ENCODE measurements at places on chromosomes 4 and X.

- DNase-seq, result no peak
Observed at GRCh38 chr4:133588306-133588705, 439.2 kb downstream of the PCDH10 start.

GRCh38 chr4:56134266-56134665 lies 185.5 kb downstream of the CEP135 start:
- DNase-seq, result no peak

- no peak for DNase-seq
Observed at GRCh38 chrX:2464677-2465166, 36.1 kb downstream of the DHRSX start.

GRCh38 chrX:112808651-112809195 lies 31.9 kb downstream of the AMOT start:
- DNase-seq, result no peak

DNA sequence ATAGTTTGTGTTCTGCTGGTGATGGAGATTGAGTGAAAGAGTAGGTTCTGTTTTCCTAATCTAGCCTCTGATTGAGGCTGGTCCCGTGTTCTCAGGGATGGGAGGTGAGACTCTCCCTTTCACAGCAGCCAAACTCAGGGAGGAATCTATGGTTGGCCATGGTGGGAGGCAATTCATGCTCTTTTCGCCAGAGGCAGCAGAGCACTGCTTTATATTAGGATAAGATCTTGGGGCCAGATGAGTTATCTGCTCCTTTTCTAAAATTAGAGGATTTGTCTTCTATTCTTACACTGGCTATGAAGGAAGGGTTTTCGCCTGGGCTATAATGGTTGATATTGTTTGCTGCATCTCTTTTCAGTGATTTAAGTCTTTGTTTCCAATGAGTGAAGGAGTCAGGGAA lies 63.9 kb upstream of the NLGN4X start:
- no peak for DNase-seq

- peak; percentile 51 for DNase-seq
Observed at GRCh38 chr4:7787681-7788141, 151.9 kb downstream of the AFAP1 start.

- no peak for DNase-seq
Observed at GRCh38 chrX:123422875-123423274, 238.8 kb downstream of the GRIA3 start.

GRCh38 chr4:154313004-154313585 lies 178.5 kb downstream of the DCHS2 start:
- DNase-seq, result no peak

DNA sequence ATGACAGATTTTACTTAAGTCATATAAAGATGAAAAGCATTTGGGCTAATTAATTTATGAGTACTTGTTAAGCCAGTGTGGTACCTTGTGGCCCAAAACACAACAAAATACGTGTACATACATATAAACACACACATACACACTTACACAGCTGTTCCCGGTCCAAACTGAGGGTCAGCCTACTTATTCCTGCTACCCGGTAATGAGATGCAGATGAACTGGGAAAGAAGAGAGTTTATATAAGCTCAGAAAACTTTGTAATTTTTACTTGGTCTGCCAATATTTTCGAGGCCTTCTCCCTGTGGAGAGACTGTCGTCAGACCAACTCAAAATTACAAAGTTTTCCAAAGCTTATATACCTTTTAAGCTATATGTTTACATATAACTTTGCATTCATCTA lies 25.8 kb upstream of the PBDC1 start:
- DNase-seq, result no peak

DNA sequence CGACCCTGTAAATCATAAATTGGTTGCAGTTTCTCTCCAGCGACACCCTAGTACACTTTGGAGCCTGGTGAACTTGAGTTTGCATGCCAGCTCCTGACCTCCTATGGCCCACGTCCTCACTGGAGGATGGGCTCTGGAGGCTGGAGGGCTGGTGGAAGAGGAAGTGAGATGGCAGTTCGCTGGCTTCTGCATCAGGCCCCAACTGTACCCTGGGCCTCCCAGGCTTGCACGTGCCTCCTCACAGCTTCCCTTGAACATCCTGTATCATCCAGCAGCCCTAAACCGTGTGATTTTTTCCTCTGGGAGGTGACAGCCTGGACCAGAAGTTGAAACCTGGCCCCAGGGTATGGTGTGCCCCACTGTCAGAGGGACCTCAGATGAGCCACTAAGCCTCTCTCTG lies 78.5 kb downstream of the HTRA3 start:
- DNase-seq, result peak; percentile 21

DNA sequence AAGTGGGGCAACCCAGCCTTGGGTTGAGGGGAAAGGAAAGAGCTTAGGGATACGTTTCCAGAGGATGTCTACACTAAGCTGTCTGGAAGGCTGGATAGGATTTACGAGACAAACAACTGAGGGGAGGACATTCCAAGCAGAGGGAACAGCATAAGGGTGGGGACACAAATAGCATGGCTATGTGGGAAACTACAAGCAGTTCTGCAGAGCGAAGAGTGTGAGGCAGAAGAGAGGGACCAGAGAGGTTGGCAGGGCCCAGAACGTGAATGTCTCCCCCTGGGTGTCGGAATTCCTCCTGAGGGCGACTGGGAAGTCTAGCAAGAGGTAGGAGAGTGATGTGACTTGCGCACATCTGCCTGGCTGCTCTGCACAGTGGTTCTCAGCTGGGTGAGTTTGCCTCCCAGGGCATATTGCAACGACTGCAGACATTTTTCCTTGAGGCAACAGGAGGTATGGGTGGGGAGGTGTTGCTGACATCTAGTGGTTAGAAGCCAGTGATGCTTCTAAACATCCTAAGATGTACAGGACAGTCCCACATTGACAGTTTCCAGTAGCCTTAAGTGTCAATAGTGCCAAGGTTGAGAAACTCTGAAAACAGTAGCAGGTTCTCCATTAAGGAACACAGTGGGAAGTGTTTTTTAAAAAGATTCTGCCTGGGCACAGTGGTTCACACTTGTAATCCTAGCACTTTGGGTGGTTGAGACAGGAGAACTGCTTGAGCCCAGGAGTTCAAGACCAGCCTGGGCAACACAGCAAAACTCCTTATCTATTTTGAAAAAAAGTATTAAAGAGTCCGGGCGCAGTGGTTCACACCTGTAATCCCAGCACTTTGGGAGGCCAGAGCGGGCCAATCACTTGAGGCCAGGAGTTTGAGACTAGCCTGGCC lies 9.2 kb downstream of the NDUFA1 start:
- peak; percentile 62 for DNase-seq

GRCh38 chr4:127188847-127189246 lies 443.9 kb upstream of the INTU start:
- DNase-seq, result no peak

DNA sequence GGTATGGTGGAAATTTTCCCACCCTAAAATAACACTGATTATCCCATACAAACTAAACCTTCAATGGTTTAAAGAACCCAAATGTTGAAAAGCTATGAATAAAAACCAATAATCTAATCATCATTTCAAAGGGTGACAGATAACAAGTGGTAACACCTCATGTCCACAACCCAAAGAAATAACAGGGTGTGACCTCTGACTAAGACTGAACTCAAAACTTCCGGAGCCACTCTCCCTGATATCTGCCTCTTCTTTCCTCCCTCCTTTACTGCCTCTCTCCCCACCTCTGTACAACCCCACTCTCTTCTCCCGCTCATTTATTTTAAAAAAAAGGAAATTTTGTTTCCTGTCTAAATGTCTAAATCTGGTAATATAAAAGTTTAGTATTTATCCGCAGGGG lies 11.5 kb downstream of the FBXW7 start:
- DNase-seq, result no peak

GRCh38 chr4:139530833-139531427 lies 25.1 kb downstream of the SETD7 start:
- peak; percentile 76 for DNase-seq

- DNase-seq, result no peak
Observed at GRCh38 chrX:134388161-134389109, 71.5 kb upstream of the HPRT1 start.

DNA sequence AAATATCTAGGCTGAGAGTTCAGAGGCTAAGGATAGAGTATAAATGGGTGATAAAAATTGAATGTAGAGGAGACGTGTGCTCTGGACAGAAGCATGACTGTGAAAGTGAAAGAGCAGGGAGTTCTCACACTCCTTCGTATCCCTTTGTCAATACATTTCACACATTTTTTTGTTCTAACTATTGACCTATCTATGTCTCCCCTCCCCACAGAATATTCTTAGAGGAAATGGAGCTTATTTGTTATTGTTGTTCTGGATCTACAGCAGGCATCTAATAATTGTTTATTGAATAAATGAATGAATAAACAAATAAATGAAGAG lies 57.6 kb downstream of the ENPEP start:
- DNase-seq, result no peak

DNA sequence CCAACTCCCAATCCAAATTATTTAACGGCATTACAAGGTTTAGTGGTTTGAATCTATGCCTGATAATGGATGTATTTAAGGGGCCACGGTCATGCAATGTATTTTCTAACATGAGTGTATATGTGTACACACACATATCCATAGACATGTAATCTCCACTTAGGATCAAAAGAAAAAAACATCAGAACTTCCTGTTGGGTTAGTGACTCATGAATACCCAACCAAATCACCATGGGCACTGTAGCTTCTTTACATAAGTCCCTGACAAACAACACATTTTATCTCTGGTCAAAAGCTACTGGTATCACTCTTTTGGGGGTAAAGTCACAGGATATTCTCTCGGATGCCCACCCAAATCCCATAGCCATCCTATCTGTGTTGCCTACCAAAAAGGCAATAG lies 36.5 kb upstream of the TFDP3 start:
- no peak for DNase-seq

DNA sequence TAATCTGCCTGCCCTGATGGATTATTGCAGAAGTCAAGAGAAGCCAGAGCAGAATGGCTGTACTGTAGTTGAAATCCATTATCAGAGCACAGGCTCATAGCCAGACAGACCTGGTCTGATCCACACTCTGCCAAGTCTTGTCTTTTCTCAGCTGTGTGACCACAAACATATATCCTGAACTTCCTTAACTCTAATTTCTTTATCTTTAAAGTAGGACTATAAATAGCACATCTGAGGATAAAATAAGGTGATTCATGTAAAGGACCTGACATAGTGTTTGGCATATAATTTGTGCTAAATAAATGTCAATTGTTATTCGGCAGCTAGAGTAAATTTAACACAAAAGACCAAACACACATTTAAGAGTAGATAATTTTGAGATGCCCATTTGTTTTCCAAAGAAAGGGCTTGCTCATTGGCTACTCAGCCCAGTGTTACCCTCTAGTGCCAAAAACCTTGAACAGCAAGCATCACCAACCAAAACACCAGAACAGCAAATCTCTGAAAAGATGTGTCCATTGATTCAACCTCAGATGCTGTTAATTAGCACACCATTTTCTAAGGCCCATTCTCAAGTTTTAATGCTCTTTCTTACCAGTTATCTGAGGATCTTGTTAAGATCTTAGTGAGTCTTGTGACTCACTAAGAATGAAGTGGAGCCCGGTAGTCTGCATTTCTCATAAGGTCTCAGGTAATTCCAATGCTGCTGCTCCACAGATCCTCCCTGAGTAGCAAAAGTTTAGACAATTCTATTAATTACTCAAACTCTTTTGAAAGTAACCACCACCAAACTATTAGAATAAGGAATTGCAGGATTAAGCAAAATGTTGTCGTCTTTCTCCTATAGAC lies 108.8 kb downstream of the HHIP start:
- DNase-seq, result no peak

DNA sequence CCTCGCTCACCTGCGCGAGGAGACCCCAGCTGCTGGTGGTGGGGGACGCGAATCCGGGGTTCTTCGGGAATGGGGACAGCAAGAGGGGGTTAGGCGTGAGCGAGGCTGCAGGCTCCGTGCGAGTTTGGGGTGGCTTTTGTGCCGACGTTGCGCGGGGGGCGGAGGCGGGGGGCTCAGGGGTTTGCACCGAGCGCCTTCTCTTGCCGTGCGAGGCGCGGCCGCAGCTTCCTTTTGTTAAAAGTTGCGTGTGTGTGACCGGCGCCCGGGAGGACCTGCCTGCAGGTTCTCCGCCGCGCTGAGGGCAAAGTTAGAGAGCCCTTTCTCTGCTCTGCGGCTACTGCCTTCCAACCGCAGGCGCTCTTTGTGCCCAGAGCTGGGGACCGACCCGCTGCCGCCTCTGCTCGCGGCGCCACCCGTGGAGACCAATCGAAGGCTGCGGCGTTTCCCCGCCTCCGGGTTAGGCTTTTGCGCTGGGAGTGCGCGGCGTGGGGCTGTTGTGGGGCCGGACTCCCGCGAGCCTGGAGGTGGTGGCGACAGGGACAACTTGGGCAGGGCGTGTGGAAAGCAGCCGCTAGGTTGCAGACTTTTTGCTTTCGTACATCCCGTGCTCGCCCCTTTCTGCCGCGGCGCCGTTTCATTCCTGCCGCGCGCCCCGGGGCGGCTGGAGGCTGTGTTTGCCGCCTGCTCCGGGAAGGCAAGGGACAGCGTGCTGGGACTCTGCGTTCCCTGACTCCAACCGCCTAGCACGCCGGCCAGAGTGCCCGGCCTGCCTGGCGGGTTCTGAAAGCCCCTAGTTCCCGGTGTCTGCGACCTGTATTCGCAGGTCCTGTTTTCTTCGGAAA lies 716 bp downstream of the KIT start:
- DNase-seq, result peak; percentile 64

DNA sequence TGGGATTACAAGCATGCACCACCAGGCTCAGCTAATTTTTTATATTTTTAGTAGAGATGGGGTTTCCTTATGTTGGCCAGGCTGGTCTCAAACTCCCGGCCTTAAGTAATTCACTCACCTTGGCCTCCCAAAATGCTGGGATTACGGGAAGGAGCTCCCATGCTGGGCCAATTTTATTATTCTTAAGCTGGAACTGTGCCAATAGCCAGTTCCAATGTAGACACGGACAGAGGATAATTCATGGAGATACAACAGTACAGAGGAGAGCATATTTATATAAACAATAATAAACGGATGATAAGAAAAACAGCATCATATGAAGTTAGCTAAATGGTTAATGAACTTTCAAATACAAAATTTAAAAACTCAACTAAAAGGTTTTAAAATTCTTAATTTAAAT lies 87.8 kb downstream of the PPA2 start:
- DNase-seq, result no peak

GRCh38 chr4:26992657-26993361 lies 132.2 kb downstream of the STIM2 start:
- DNase-seq, result peak; percentile 58

DNA sequence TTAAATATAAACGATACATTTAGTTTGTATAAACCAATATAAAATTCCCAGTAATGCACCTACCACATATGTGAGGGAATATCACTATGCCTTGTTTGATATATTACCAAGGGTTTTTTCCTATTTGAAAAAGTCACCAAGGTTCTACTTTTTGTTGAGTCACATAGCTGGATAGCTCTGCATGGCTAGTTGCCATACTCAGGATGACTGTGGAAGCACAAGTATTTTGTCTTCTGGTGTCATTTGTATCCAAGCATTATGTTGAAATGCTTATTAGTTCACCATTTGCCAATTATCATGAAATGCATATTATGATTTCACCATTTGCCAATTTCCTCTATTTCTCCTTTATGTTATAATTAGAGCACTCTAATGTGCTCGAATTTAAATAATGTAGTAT lies 162.7 kb upstream of the TTC29 start:
- no peak for DNase-seq

DNA sequence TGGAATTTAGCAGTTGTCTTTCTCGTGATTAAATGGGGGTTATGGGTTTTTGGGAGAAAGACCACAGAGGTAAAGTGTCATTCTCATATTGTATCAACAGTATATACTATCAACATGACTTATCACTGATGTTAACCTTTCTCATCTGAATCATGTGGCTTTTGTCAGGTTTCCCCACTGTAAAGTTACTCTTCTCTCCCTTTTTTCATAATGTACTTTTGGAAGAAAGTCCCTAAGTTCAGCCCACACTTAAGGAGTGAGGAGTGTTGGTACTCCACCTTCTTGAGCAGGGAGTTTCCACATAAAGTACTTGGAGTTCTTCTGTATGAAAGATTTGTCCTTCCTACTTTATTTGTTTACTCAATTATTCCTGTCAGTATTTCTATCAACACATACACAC lies 169.9 kb downstream of the ZNF330 start:
- no peak for DNase-seq
